Osteoblast (primary cell): ENCODE measurements at places on chromosomes 2 and 18. TPM values are rescaled to one million over a fixed set of nuclear protein-coding genes. Genes with fewer than 3 reads are reported as not detected.

DNA sequence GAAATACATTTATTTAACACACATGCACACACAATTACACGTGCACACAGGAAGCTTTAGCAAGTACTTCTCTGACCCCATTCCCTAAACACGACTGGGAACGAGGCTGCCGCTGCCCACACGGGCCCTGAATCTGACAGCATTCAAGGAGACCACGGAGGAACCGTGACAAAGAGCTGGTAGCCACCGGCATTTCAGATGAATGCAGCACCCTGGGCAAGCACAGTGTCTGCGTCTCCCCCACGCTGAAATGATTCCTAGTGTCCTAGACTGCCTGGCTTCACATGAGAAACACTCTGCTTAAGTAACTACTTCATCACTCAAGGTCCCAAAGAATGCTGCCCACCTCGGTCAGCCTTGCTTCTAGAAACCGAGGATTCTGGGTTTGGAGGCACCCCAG is 95.0 kb downstream of the HDAC4 start:
- DNase-seq = peak; percentile 48

DNA sequence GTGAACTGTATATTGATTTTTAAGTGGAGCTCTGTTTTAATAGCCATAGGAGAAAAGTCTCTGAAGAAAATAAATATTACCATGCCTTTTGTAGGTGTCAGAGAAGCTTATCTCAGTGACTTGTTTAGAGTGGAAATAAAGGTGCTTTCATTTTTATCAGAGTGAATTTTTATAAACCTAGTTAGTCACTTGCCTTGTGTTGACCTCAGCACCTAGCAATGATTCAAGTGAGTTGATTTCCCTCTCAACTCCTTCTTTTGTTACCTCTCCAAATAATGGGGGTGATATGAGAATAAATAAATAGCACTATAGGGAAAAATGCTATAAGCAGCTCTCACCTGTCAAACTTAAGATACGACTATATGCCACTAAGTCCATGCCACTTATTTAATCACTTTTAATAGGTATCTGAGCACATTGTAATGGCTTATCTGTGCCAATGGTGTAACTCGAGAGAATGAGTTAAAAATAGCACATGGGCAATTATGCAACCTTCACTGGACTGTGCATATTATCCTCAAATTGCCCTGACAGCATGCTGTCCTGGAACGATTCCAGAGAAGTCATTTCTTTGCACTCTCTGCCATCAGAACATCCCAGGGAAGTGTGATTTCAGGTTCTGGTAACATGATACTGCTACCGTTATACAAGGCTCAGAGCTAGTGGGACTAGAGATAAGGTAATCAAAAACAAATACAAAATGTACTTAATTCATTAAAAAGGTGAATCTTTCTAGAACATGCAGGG is 290.8 kb downstream of the CCDC85A start:
- DNase-seq = no peak

DNA sequence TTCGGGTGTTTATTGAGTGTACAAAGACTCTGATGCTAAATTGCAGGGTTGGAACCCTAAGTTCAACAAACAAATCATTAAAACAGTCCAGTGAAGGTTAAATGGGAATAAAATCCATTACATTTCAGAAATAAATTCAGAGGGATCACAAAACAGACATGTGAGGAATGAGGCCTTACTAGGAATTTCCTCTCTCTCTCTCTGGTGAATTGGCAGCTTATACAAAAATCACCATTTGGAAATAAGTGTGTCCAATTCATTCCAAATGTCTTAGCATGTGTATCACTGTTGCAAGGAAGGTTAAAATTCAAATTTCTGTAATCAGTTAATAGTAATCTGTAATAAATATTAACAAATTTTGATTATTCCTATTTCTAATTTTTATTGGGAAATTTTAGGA is 228.6 kb upstream of the PXDN start:
- DNase-seq = no peak

- DNase-seq = peak; percentile 79
Observed at GRCh38 chr2:109417701-109418335, 195.9 kb downstream of the SEPTIN10 start.

DNA sequence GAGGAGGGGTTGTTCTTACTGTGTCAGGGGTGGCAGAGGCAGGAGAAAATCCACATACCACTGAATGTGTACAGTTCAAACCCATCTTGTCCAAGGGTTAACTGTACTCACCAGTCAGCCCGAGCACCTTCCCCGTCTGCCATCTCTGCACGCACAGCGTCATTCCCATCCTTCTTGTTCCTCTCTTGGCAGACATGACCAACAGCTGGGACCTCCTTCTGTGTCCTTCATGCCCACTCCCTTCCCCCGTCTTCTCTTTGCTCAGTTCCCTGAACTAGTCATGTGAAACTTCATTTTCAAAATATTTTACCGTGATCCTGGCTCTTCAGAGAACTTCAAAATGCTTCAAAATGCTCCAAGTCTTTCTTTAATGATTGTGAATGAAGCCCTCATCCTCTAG is 92.0 kb downstream of the FARSB start:
- DNase-seq = no peak

DNA sequence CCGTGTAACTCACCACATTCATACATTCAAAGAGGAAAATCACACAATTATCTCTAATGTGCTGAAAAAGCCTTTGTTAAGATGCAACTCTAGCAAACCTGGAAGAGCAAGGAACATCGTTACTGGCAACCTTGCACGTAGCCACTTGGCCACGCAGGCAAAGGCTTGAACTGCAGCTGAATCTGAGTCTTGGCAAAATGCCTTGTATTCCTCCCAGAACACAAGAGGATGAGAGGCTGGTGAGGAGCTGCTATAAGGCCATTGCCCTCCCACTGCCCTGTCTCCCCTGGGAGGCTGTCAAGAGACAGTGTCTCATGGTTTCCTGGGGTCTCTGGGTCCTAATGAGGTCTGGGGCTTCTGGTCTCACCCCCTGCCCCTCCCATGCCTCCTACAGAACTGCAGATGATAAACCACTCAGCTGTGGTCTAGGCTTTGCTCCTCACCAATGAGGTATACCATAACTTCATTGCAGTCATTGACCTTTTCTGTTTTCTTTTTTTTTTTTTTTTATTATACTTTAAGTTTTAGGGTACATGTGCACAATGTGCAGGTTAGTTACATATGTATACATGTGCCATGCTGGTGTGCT is 141.4 kb downstream of the SPP2 start:
- DNase-seq = no peak

GRCh38 chr2:71806432-71806831 is 341.2 kb downstream of the CYP26B1 start:
- no peak for DNase-seq

DNA sequence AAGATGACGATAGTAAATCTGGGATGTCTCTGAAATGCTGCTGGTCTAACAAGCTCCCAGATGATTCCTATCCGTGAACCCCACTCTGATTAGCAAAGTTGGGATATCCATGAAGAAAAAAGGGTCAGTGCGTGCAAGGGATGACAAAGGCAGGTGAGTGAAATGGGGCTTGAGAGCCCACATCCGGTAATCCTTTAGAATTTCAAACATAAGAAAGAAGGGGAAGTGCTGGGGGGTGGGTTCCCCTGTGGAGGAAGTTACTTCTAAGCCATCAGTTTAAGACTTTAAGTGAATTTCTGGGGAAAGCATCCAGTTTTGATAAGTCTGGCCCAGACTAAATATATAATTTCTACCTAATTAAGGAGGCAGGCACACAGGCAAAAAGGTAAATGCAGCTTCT is 209.5 kb downstream of the DPP10 start:
- no peak for DNase-seq

DNA sequence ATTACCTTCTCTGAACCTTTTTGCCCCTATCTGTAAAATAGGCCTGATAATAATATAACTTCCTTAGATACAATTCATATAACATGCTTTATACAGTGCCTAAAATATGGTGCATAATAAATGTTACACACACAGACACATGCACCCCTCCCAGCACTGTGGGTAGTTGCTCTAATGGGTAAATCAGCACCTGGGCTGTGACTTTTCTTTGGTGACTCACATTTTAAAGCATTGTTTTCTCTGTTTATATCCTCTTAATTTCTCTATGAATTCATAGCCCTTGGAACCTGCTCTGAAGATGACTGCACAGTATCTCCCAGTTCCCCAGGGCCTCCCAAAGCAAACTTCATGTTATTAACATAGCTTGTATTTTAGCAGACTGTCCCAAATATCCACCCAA is 248.2 kb upstream of the TNP1 start:
- no peak for DNase-seq

GRCh38 chr18:75101916-75102315 is 107.0 kb downstream of the PTGR3 start:
- no peak for DNase-seq

- DNase-seq = no peak
Observed at GRCh38 chr2:224640679-224641078, 55.5 kb upstream of the CUL3 start.

GRCh38 chr18:45980229-45980628 is 13.1 kb upstream of the EPG5 start:
- DNase-seq = no peak

GRCh38 chr2:146365041-146365440 is 1479.8 kb upstream of the ACVR2A start:
- no peak for DNase-seq

DNA sequence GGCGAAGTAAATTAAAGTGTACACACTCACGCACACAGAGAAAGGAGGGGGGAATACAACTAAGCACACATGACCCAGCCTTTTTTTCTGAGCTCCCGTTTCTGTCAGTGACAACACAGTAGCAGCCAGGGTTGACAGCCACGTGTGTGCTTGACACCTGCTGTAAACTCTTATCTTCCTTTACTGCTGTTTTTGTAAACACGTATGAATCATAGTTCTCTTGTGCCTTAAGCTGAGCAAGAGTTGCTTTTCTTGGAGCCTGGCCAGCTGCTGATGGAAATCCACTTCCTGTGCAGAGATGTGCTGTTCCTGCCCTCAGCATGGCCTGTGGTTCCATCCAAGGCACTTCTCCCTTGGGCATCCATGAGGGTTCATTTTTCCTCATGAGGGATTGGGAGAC is 561.9 kb downstream of the GALR1 start:
- DNase-seq = no peak

DNA sequence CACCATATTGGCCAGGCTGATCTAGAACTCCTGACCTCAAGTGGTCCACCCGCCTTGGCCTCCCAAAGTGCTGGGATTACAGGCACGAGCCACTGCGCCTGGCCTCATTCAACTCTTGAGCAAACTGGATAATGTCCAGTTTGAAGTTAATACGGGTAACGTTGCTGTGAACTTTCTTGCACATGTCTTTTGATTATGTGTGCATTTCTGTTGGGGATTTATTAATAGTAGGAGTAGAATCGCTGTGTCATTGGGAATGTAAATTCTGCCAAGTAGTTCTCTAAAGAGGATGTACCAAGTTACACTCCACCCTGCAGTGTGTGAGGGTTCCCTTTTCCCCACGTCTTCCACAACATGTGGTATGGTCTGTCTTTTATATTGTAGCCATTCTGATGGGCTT is 6.2 kb downstream of the IMPA2 start:
- peak; percentile 36 for DNase-seq

GRCh38 chr18:57696271-57696670 is 74.6 kb upstream of the NARS1 start:
- no peak for DNase-seq

DNA sequence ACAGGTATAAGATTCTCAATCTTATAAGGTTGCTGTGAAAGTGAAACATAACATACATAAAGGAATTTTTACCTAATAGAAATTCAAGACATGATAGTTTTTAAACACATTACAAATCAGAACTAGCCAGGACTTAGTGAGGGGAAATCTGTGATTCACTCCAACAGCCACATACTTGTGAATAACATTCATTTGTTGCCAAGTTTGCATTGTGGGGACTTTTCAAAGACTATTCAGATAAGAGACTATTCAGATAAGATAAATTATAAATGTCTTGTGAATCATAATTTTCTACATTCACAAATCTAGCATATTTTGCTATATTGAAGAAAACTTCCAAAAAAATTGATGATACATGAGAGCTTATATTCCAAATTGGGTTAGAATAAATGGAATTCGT is 345.3 kb upstream of the CDH20 start:
- no peak for DNase-seq

DNA sequence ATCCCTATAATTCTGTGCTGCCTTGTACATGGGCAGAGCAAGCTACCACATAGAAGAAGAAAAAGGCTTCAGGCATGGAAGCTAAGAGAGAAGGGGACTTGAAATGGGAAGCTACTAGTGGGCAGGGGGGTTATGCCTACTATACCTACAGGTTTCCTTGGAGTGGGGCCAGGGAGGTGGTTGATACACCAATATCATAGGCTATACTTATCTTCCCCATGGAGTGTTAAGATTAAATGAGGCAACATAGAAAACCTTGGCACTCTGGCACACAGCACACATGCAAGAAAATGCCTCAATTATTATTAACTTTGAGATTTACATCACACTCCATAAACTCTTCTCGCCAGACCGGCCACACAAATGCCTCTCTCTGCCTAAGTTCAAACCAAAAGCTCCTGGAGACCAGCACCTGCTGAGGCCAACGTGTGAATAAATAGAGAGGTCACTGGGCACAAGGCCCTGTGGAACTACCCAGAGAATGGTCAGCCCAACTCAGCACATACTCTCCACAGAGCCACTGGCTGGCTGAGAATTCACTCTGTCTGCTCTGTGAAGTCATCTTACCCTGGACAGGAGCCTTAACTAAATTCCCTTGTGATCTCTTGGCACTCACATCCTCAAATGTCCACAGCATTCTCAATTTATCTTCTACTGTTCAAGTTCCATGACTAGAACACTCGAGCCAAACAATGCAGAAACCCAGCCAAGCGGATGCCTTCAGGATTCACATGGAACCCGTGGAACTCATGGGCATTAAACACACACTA is 498.7 kb downstream of the BCL11A start:
- no peak for DNase-seq

DNA sequence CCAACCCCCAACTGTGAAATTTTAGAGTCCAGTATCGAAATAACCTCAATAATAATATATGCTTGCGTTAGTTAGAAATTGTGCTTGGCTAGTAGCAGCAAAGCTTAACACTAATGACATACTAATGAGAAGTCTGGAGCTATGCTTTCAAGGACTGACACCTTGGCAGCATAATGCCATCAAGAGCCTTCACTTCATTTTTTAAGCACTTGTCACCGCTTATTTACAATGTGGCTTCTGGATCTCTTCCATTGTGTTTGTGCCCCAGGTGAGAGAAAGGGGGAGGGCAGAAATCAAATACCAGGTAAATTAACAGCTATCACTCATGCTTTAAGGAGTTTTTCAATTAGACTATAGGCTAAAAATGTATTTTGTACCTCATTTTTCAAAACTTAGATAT is 101.5 kb downstream of the CDH7 start:
- DNase-seq = no peak

DNA sequence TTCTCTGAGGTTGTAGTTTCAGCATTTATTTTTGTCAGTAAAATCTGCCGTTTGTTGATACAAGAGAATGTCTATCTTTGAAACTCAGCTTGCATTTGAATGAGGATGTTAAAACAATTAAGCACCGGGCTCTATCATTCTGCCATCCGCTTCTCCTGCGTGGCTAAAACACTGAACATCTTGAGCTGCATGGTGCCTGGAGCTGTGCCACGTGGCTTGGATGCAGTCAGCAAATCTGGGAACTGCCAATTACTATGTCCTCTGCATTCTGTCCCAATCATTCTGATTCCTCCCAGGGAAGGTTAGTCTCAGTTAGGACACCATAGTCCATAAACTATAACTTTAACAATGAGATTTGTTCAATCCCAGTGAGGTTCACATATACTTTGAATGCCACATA is 598.4 kb downstream of the FBXO15 start:
- peak; percentile 31 for DNase-seq

Gene KHK
- total RNA-seq = 0.29 and 0.36 TPM in 2 replicates

Gene B3GNT2
- 19.2 and 21.7 TPM in 2 replicates for total RNA-seq

Gene VIT
- total RNA-seq = 27.7 and 31.1 TPM in 2 replicates

Gene EIF2B4
- 19.2 and 24.2 TPM in 2 replicates for total RNA-seq

Gene UGT1A4
- not detected in 2 replicates for total RNA-seq

Gene HSPD1
- 117 and 121 TPM in 2 replicates for total RNA-seq

Gene RBM45
- 19.7 and 19.9 TPM in 2 replicates for total RNA-seq

Gene MARCO
- total RNA-seq = not detected in 2 replicates
